ENCODE measurements at places on chromosomes 16 and 17.

DNA sequence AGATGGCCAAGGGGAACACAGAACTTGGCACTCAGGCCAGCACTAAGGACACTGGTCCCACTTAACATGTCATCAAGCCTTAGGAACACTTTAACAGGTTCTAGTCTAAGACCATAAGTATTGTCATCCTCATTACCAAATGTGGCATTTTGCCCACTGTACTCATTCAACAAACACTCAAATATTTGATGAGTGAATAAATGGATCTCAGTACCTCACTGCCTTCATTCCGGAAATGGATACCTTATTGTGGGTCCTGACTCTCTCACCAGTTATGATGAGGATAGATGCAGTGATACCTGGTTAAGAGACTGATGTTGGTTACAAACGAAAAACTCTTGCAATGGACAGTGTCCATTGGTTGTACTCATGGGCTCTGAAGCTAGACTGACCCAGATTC is 455.2 kb upstream of the DYNLRB2 start:
- no peak for DNase-seq

DNA sequence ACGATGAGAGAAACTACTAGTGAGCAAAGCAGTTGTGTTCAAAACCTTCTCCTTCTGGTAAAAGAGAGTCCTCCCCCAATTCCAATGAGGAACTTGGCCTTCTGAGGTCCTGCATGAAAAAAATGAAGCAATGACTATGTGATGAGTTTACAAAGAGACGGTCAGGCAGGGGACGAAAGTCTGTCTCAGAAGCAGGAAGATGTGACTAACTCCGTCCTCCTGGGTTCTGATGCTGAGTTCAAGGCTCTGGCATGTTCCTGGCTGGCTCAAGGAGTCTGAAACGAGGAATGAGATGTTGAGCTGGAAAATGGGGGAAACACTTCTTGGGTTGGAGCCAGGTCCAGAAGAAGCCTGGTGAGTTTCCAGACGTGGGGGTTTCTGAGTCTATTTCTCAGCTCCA is 129.6 kb downstream of the CPPED1 start:
- DNase-seq, result no peak

- no peak for DNase-seq
Measured at GRCh38 chr17:65800655-65801054, 239.2 kb upstream of the AXIN2 start.

DNA sequence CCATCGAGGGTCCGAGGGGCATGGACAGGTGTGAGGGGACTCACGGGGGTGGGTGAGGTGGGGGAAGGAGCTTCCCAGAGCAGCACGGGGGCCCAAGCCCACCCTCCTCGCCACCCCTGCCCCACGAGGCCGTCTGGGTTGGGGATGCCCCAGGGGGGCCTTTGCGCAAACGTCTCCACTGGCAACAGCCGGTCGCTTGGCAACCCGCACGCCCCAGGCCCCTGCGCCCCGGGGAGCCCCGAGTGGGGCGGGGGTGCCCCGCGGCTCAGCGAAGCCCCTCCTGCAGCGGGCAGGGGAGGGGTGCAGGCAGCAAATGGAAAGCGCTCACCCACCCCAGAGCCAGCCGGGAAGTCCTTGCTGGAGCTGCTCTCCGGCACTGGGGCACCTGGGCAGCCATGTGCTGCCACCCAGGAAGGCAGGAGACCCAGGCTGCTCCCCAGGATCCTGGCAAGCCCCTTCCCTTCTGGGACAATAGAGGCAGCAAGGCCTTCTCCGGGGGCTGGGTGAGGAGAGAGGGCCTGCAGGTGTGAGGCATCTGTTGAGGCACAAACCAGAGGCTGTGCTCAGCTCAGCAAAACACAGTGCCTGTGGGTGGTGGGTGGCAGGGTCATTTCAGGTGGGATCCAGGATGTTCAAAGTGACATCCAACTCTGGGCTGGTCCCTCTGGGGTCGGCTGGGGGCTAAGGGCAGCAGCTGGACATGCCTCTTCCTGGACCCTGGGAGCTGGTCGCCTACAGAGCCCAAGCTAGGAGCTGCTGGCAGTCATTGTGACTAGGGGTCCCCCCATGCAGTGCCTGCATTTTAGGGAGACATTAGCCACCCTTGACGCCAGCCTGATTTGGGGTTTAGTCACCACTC is 80.9 kb upstream of the CBX4 start:
- no peak for DNase-seq

- no peak for DNase-seq
Measured at GRCh38 chr16:74626741-74627416, 20.0 kb upstream of the GLG1 start.

GRCh38 chr17:38428643-38429371 is 543 bp downstream of the ARHGAP23 start:
- no peak for DNase-seq

DNA sequence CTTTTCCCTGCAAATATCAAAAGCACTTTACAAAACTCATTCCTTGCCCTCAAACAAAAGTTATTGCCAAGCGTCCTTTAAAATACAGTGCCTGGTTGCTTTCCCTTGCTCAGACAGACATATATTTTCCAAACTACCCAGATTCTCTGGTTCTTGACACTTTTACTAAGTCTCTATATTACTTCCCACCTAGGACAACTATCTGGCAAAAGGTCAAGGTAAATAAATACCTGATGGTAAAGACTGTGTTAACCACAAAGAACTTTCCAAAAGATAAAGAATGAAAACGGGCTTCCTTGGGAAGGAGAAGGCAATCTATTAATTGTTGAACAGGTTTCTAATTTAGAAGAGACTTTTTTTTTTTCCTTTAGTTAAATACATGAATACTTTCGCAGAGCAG is 1.9 kb downstream of the HS3ST3A1 start:
- DNase-seq, result no peak

- no peak for DNase-seq
Measured at GRCh38 chr17:60301649-60302048, 90.3 kb downstream of the USP32 start.

Data from stimulated activated CD8-positive, alpha-beta memory T cell treated with anti-CD3 and anti-CD28 coated beads, Interleukin-15, amount 100 ng/mL, for 1 hour (primary cell).